ENCODE measurements at places on chromosomes 16 and 17.

- peak; percentile 24 for DNase-seq
These were observed 18.5 kb downstream of the ITPRIPL2 start for GRCh38 chr16:19132255-19132654.

GRCh38 chr17:38713456-38714075, 8.5 kb downstream of the MLLT6 start:
- DNase-seq: no peak

DNA sequence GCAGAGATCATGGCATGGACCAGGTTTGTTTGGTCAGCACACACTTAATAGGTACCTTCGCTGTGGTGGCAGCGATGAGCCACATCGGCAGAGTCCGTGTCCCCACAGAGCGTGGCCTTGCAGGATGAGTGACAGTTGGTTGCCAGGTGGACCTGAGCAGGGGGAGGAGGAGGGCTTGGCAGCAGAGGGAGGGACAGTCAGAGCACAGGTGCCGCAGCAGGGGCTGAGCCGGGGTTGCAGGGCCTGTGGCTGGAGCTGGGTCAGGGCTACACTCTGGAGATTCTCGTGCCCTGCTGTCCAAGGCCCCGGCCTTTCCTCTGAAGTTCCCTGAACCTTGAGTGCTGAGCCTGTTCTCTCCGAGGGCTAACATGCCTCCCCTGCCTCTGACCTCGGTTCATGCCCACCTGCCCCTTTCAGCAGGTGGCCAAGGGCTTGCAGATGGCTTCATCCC, 24.8 kb downstream of the POLR3E start:
- no peak for DNase-seq

DNA sequence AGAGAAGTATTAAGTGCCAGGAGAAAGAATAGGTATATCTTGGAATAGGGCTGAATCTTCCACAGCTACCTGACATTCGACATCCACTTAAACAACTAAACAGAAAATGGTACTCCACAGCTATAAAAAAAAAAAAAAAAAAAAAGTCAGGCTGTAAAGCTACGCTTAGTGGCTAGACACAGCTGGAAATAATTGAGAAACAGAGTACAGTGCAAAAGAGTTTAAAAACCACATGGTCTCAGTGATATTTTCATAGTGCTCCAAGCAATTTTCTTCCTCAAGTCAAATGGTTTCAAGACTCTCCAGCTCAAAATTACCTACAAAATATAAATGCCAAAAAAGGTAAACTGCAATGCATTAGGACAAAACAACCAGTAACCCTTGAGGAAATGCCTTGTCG, 607.1 kb downstream of the KCNJ2 start:
- DNase-seq: no peak

GRCh38 chr17:15341385-15341849, at the start of gene TEKT3:
TEKT3 (minus strand) TSS chr17:15341597; CDS start chr17:15331585, 10,012 bp downstream.
- DNase-seq: peak; percentile 1

DNA sequence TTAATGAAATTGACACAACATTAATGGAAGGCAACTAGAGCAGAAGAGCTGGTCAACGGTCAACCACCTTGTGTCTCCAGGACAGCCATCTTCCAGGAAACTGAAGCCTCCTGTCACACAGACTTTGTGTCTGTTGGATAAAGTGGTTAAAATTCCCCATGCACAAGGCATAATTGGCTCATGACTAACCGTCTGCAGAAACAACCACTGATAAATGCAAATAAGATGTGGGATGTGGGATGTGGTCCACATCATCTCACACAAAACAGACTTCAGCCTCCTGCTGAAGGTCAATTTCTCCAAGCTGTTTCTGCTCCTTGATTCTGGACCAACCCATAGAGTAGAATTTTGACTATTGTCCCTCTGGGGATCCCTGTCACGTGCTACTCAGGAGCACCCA, 26.9 kb upstream of the XYLT1 start:
- no peak for DNase-seq

DNA sequence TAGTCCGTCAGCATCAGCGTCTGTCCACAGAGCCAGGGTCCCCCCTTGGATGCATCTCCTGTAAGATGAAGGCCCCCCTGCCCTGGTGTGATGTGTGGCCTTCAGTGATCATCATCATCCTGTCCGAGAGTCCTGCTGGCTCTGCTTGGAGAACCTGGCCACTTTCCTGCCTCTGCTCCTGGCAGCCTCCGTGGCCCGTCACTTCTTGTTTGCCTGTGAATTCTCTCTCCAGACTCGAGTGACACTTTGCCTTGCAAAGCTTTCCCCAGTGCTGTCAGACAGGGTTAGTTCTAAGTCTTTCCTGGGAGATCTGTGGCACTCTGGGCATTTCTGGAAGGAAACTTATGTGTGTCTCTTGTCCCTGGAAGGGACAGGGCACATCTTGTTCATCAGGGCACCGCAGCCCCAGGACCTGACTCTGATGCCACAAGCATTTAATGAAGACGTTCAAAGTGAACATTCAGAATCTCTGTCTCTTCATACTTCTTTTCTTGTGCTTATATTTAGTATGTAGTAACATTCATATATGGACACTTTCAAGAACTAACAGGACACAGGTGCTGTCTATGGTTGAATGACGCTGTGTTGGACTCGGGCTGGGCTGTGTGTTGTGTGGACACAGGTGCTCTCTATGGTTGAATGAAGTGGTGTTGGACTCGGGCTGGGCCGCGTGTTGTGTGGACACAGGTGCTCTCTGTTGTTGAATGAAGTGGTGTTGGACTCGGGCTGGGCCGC, 68.5 kb downstream of the RPTOR start:
- DNase-seq: no peak

DNA sequence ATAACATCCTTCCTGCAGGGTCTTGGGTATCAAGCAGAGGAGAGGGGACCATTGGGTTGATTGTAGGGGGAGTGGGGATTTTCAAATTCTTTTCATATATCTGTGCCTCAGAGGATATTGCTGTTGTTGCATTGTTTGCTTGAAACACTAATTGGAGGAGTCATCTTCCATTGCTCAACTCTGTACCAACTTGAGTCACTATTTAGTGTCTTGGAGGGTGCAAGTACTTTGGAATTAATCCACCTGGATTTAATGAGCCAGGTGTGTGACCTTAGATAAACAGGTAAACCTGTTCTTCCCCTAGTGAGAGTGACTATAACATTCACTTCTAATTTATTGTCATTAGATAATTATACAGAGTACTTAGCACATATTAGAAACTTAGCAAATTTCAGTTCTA, 151.3 kb upstream of the CNTNAP4 start:
- no peak for DNase-seq

GRCh38 chr17:57914273-57915142, 40.7 kb downstream of the CUEDC1 start:
- no peak for DNase-seq

GRCh38 chr17:45946841-45947256, 52.2 kb upstream of the STH start:
- DNase-seq: no peak

DNA sequence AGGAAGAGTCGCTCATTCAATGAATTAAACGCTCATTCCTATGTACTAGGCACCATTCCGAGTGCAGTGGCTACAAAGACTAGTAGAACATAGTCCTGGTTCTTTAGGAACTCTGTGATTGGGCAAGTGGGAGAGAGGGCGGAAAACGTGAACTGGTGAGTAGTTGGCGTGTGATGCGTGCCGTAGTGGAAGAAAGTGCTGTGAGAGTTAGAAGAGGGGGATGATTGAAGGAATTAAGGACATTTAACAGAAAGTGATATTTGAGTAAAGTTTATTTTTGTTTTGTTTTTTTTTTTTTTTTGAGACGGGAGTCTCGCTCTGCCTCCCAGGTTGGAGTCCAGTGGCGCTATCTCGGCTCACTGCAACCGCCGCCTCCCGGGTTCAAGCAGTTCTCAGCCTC, 7.9 kb upstream of the SLFN14 start:
- no peak for DNase-seq

GRCh38 chr17:82592289-82592766, 55.9 kb downstream of the WDR45B start:
- DNase-seq: no peak

- peak; percentile 74 for DNase-seq
These were observed 32.3 kb downstream of the RAP1GAP2 start for GRCh38 chr17:2828397-2829038.

DNA sequence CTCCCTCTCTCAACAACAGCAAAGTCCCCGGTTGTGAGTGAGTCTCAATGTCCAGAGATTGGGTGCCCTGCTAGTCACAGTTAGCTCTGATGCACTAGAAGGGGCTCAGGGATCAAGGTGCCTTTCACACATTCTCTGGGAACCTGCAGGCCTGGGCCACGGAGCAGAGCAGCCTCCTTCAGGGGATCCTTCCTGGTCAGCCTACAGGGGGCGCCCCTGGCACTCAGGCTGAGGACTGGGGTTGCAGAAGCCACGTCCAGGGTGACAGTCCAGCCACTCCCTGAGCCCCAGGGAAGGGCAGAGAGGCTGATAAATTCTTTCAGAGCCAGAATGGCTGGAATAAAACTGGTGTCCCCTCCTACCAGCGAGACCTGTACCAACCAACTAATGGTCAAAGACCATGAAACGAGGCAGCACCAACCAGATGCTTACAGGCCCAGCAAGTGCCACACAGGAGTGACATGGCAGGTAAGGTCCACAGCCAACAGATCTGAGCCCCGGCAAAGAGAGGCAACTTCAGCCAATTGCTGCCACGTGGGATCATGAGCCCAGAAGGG, 43.5 kb downstream of the ST3GAL2 start:
- DNase-seq: peak; percentile 50

DNA sequence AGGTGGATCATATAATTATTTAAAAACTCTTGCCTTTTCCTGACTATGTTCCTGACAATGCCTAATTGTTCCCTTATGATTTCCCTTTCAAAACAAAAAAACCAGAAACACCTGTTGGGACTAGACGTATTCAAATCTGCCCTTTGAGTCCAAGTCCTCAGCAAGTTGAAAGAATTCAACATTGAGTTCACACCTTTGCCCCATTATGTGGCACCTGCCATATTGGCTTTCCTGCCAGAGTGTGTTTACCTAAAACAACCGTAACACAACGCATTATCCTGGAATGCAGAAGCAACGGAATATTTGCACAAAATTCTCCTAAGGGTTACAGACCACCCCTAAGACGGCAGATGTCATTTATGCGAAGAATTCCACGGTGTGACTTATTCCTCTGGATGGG, 105.9 kb downstream of the ZFHX3 start:
- no peak for DNase-seq

DNA sequence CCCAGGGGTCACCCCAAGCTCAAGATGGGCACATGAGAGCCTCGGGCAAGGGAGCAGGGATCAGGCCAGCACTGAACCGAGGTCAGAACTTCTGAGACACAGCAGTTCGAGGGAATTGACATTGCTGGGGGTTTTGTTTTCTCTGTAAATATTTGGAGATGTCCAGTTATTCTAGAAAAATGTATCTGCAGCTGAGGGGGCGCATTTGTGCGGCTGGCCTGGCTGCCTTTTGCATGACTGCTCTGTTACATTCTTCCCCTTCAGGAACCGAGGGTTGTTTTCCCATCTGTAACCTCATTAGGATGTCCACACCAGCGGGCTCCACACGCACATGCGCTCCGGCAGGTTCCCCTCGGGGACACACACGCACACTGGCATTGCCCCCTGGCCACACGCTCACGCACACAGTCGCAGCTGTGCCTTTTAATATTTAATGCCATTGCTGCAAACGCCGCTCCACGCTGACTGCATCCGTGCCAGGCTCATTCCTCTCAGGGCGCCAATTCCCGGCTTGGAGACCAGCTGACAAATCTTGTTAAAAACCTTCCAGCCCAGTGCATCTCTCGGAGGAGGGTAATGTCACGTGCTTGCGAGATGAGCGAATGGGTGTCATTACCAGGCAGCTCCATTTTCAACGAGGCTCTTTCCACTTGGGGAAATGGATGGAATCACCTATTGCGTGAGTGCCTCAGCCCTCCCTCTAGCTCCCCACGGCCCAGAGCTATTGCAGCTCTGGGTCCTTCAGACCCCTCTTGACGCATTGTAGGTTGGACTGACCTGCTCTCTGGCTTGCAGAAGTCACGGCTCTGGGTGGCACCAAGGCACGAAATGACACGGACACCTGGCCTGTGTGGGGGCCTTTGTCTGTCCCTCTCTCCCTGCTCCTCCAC, 13.1 kb downstream of the CCR7 start:
- DNase-seq: no peak

GRCh38 chr17:61447358-61447757, 4.9 kb upstream of the TBX4 start:
- DNase-seq: no peak

- no peak for DNase-seq
These were observed at the start of gene AANAT for GRCh38 chr17:76467366-76467765. AANAT (plus strand) TSS chr17:76467603; CDS start chr17:76468747, 1,144 bp downstream.

- no peak for DNase-seq
These were observed 10.7 kb downstream of the MMD start for GRCh38 chr17:55410722-55411462.

GRCh38 chr17:41722231-41722630, 10.1 kb downstream of the GAST start:
- no peak for DNase-seq

DNA sequence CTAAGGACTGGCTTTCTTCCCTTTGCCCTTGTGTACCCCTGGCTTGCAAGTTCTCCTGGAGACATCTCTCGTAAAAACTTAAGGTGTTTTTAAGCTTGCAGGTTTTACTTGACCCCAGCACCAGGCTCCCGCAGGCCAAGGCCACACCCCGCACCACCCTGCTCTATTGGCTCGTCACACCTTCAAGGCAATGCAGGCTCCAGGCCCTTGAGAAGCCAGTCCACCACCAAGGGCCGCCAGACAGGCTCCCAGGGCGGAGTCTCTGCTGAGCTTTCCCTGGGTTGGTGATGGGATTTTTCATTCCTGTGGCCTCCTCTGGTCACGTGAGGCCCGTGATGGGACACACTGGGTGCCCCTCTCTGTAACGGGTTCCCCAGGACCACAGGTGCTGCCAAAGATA, 9.9 kb downstream of the CSNK1D start:
- no peak for DNase-seq

GRCh38 chr17:32773856-32774694, 102.8 kb downstream of the MYO1D start:
- DNase-seq: no peak

- no peak for DNase-seq
These were observed 22.4 kb downstream of the GDE1 start for GRCh38 chr16:19499481-19499880.

- no peak for DNase-seq
These were observed 310.0 kb downstream of the CBLN1 start for GRCh38 chr16:48971571-48972077.

DNA sequence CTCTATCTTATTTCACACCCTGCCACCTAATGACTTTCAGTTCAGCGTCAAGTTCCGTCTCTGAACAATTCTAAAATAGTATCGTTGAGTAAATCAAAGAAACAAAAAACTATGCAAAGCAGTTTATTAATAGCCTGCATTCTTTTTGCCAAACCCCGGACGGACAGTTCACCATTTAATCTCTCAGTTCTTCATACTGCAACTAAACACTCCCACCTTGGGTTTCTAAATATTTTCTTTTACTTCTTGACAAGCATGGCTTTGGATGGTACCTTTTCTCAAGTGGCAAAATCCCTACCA, 1.2 kb downstream of the MYH11 start:
- DNase-seq: peak; percentile 44

GRCh38 chr17:44775136-44775837, 16.5 kb downstream of the ADAM11 start:
- DNase-seq: peak; percentile 95
